HAP-1 (cell line): ENCODE measurements at places on chromosomes 5 and 9.
A peak's percentile ranks its signal among the peaks of the same experiment; 100 is the strongest.

DNA sequence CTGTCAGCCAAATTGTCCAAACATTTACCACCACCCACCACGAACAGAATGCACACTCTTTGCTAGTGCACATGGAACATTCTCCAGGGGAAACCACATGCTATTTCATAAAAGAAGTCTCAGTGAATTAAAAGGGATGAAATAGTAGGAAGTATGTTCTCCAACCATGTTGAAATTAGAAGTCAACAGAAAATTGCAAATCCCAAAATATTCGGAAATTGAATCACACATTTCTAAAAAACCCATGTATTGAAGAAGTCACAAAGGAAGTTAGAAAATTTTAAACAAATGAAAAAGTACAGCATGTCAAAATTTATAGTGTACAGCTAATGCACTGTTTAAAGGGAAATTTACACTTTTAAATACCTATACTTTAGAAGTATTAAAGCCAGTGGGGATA, 50.8 kb downstream of the TGFBR1 start:
- DNase-seq, result no peak

DNA sequence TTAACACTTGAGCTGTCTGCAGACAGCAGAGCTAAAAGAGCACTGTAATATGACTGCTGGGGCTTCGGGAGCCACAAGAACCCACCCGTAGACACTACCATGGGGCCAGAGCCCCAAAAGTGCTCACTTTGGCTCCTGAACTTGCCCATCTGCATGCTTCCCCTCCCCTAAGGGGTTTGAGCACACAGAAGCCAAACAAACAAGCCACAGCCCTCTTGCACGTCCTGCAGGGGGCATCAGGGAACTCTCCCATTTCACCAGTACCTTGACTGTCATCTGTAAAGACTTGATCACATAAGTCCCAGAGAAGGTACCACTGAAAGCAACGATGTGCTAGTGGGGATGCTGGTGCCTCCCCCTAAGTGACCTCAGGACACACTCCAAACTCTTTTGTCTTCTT, 681.8 kb downstream of the SEMA5A start:
- DNase-seq, result no peak

DNA sequence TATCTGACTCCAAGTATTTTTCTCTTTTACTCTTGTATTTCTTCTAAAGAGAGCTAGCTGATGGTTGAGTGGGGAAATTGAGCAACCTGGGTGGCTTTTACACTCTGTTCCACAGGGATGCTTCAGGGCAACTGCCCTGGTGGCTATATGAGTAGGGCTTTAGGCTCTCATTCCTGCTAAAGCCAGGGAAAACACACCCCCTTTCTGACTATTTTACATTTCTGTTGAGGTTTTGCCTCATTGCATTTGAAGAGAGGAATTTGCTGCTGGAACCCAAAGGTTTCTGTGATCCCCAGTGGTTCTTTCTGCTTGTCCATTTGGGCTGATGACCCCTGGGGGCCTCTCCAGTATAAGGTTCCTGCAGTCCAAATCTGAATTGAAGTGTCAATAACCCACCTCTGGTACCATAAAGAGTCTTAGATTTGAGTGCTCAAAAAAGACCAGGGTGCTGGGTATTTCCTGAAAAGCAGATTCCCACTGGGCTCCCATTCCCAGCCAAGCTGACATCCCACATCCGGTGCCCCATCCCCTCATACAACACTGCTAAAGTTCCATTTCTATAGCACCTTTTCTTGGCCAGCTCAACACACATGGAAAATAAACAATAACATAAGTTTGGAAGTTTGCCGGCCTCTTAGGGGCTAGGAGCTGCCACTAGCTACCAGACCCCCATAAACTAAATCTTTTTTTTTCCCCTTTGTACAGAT, 59.5 kb downstream of the PAPPA start:
- DNase-seq, result no peak

DNA sequence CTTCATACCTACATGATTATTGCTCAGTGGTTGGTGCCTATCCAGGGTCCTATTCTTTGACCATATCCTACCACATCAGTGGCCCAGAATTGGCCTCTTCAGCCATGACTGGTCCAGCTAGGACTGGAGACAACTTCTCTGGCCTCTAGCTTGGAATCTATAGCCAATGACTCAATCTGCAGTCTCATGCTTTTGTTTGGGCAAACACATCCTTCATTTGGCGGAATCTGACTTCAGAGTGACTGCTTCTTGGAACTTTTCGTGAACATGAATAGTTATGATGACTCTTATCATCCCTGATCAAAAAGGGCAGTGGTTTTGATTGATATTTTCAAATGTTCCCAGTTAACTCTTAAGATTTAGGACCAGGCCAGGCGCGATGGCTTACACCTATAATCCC, 134.1 kb downstream of the PAPPA start:
- DNase-seq, result no peak

DNA sequence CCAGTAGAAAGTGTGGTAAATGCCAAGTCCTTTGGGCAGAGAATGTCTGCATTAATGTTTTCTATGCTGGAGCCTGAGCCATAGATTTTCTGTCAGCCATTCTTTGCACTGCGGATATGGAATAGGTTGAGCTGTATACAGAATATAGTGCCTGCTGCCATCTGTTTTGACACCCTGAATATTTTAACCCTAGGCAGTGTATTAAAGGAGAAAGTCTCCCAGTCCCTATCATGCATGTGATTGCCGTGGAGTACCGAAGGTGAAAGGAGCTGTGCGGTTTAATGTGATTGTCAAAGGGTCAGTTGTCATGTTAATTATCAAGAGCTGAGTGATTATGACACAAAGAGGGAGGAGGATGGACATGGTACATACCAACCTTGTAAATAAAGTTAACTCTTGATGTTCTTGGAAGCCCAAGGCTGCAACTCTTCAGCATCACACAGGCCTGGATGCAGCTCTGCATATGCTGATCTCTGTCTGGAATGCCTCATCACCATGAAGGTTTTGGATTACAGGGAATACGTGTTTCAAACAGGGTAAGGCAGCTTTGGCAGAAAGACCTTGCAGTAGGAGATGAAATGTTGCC, 247.1 kb upstream of the ELAVL2 start:
- DNase-seq, result peak; percentile 38
